ENCODE measurements at places on chromosomes 11 and 22.

GRCh38 chr11:72584293-72584938 lies 89.8 kb downstream of the PDE2A start:
- peak; percentile 36 for DNase-seq

DNA sequence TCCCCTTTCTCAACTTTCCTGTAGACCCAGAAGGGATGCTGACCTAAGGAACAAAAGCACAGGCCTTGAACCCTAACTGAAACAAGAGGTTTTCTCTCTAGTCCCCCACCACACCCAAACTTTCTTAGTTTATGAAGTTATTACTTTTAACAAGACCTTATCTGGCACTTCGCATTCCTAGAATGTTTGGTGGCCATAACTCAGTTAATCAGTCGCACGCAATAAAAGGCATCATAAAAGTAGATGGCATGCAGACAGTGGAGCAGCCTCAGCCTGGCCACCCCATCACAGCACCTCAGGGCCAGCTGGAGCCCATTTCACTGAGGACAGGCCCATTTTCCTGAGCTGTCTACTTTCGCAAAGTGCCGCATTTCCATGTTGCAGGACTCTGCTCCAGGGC lies 301.9 kb downstream of the OPCML start:
- DNase-seq: no peak

- DNase-seq: no peak
These were observed 20.1 kb downstream of the ADA2 start for GRCh38 chr22:17199003-17199731.

GRCh38 chr11:47105541-47105940 lies 71.1 kb downstream of the ARFGAP2 start:
- DNase-seq: no peak

DNA sequence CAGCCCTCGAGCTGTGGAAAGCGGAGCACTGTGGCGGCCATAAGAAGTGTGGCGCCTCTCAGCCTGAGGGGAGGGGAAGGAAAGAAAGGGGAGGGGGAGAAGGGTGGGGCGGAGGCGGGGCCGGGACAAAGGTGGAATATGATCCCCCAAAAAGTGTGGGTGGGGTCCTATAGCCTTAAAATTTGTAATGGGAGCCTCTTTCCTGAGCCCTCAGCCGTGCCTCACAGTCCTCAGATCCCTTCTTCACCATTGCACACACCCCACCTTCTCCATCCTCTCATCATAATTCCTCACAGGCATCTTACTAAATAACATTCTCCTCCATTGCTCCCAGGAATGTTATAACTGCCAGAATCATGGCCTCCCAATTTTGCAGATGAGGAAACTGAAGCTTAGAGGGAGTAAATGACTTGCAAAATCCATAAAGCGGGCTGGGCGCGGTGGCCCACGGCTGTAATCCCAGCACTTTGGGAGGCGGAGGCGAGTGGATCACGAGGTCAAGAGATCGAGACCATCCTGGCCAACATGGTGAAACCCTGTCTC lies 600 bp upstream of the RAB6A start:
- DNase-seq: no peak

DNA sequence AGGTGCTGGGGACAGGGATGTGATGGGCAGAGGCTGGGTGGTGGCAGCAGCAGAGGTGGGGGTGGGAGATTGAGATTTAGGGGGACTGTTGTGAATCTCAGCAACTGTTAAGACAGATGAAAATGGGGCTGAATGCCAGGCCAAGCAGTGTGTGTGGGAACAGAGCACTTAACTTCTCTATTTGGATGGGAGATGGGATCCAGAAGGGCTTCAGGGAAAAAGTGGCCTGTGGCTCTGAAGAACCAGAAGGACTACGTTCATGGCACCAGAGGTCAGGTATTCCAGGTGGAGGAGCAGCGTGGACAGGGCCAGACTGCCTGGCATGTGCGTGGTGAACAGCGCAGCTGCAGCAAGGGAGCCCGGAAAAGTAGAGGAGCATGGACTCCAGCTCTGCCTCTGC lies 82.6 kb upstream of the SYT13 start:
- DNase-seq: no peak

- no peak for DNase-seq
These were observed 1331.5 kb downstream of the TBC1D22A start for GRCh38 chr22:48093981-48094380.

GRCh38 chr11:119374632-119375336 lies 6.7 kb downstream of the USP2 start:
- DNase-seq: no peak

- DNase-seq: no peak
These were observed at the start of gene ADAMTS15 for GRCh38 chr11:130448416-130449309. Gene ADAMTS15 (plus strand): TSS chr11:130448645. CDS start chr11:130448974, 329 bp downstream.

DNA sequence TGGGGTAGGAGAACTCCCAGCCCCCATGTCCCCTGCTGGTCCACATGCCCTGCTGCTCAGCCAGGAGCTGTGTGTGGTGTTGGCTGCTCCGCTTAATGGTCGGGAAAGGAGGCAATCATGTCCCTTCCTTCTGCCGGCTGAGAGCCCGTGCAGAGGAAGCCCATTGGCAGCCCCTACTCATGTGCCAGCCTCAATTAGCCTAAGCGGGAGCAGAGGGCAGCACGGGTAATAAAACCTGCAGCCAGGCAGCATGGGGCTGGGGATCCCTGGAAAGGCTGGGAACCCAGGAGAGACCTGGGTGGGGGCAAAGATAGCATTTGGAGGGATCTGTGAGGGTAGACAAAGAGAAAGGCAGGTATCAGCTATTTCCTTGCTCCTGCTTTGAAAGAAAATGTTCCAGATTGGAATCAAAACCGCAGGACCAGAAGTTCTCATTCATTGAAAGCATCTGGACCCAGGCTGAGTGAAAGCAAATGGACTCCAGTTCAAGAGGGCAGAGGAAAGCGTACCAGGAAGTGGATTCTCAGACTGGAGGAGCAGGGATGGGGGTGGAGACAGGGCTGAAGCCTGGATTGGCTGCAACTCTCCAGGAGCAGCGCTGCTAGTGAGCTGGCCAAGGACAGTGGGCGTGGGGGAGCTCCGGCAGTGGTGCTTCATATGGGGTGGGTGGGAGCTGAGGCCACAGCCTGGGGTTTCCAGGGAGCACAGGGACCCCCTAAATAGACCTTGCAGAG lies 103.4 kb upstream of the NECTIN1 start:
- no peak for DNase-seq

- DNase-seq: no peak
These were observed 129.2 kb upstream of the MTMR2 start for GRCh38 chr11:96052921-96053651.

DNA sequence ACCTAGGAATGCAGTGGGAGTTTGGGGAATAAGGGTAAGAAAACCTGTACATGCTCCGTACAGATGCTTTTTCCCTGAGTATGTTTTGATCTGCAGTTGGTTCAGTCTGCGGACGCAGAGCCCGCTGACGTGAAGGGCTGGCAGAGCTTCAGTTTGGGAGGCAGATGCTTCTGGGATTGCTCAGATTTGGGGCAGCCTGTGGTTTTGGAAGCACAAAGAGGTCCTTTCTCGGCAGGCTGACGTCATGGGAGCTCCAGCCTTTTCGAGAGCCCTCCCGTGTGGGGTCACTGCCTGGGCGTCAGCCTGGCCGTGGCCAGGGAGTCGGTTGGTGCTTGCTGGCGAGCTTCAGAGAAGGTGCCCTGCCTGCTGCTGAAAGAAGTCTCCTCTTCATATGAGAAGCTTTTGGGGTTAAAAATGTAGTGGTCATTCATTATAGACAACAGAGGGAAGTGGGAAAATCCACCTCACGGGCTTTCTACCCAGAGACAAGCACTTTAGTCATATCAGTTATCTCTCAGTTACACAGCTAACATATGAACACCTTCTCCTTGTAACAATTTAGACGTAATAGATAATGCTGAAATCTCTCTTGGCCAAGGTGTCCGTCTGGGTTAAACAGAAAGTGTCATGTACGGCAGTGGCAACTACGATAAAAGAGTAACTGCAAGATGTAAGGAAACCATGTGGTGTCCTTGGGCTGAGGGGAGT lies 26.8 kb downstream of the TPCN2 start:
- no peak for DNase-seq

GRCh38 chr11:128595221-128595620 lies 7.9 kb upstream of the ETS1 start:
- no peak for DNase-seq

DNA sequence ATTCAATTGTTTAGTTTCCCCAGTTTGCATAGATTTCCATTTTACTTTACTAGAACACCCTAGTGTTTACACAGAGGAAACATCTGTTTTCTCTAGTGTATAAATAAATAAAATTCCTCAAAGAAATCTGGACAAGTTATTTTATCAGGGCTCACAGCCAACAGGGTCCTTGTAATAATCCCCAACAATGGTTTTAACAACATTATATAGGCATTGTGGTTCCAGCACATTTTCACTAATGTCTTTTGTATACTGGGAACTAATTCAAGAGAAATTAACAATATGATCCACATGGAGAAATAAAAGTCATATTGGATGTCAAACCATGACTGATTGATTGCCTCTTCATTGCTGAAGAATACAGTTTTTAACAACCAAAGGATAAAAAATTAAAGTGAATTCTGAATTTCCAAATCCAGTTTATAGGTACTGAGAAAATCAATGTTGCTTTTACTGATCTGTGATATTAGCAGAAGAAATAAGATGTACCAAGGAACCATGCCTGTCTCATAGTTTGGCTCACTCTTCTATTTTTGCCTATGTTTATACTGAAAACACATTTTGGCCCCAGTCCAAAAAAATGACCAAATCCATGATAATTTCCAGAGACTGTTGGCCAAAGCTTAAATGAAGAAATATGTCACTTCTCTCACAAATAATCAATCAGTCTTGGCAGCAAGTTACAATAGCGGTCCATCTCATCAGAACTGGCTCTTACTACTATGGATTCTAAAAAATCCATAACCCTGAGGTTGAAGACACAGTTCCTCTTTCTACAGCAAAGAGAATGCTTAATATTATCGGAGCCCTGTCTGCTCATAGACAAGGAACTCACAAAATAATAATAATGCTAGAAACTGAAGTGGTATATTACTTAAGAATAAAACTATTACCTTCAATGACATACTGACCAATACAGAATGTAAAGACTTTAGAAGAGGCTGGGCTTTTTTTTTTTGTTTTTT lies 1.4 kb upstream of the MS4A13 start:
- no peak for DNase-seq

DNA sequence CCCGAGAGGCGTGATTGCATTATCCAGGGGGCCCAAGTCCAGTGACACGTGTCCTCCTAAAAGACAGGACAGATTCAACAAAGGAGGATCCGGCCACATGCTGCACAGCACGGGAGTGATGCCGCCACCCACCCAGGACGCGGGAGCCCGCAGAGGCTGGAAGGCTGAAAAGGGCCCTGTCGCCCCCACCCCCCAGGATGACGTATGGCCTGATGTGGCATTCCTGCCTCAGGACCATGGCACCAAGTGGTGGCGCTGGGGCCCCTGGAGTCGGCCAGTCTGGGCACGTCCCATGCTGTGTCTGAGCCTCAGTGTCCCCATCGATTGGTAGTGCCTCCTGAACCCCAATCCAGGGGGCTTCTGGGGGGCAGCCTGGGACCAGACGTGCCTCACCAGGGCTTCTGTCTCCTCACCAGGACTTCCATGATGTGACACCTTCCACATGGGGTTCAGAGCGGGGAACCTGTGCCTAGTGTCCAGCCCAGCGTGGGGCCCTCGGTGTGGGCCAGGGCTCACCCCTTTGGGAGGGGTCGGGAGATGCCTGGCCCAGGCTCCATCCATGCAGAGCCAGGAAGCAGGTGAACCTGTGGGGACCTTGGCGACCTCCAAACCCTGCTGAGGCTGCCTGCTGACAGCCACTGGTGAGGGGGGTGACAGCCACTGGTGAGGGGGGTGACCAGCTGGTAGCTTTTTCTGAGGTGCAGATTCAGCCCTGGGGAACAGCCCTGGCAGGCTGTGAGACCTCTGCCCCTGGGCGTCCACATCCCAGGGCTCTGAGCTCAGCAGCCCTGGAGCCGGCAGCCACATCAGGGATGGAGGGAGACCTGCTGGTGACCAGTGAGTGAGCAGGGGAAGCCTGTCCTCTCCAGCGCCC lies 75.3 kb downstream of the KCNQ1 start:
- no peak for DNase-seq

DNA sequence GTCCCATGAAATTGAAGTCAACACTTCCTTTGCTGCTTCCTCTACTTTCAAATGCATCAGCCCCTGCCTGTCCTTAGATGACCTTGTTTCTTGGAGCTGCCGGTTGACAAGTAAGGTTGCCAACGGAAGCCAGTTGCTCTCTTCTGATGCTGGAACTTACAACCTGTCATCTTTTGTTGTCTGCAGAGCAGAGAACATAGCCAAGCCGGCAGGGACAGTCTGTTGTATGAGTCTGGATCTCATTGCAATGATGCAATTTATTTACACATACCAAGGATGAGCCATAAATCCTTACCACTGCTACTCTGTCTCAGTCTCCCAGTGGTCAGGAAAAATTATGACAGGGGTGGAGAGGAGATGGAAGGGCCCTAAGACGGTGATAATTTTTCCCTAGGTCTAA lies 151.4 kb downstream of the BLID start:
- DNase-seq: no peak

- DNase-seq: no peak
These were observed 118.6 kb downstream of the TRIM44 start for GRCh38 chr11:35780951-35781860.

DNA sequence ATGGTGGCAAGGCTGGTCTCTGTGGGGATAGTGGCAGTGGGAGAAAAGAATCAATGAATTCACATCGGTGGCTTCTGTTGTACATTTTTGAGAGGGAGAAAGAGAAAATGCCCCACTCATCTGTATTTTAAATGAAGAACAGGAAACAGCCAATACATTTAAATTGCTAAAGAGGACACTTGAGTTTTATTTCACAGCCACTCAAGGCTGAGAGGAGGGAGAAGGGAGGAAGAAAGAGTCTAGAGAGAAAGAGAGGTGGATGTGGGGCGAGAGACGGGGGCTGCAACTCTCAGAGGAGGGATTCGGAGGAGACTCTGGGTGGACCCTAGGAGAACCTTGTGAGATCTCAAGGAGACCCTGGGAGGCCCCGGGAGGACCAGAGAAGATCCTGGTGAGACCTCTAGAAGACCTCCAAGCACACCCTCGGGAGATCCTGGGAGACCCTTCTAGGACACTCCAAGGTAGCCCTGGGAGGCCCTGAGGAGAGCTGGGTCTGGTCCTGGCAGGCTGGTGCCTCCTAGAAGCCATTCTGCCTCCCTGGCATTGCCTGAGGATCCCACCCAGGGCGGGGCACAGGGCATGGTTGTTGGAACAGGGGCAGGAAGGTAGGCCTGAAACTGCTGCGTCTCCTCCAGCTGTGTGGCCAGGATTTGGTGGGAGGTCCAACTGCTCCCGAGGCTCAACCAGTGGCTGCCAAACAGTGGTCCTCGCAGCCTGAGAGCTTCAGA lies 91.0 kb upstream of the SHISAL1 start:
- DNase-seq: no peak

- no peak for DNase-seq
These were observed 58.6 kb downstream of the LRRC4C start for GRCh38 chr11:41400819-41401382.
